ENCODE measurements at places on chromosomes 4 and X.

DNA sequence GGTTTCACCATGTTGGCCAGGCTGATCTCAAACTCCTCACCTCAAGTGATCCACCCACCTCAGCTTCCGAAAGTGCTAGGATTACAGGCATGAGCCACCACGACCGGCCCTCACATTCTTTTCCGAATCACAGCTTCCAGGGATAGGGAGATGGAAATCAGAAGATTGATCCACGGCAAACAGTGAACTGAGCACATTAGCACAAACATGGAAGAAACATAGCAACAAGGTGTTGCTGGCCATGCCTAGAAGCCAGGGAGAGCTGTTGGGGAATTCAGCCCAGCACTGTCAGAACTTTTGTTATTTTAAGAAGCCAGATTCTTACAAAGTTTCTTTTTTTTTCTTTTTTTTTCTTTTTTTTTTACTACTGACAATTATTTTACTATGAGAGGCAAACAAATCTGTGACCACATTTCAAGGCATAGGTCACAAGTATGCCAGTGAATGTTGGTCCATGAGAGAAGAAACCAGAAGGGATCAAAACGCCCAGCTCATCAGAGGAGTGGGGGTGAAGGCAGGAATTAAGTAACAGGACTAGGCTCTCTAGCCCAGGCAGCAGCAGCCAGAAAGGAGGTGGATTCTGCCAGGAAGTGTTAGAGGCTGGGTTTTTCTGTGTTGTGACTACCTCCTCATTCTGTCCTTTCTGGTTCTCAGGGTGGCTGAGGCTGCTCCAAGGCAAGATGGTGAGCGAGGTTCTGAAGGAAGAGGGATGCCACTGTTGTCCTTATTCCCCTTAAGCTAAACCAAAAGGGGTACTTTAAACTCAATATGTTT, 44.1 kb downstream of the TEC start:
- no peak for DNase-seq

DNA sequence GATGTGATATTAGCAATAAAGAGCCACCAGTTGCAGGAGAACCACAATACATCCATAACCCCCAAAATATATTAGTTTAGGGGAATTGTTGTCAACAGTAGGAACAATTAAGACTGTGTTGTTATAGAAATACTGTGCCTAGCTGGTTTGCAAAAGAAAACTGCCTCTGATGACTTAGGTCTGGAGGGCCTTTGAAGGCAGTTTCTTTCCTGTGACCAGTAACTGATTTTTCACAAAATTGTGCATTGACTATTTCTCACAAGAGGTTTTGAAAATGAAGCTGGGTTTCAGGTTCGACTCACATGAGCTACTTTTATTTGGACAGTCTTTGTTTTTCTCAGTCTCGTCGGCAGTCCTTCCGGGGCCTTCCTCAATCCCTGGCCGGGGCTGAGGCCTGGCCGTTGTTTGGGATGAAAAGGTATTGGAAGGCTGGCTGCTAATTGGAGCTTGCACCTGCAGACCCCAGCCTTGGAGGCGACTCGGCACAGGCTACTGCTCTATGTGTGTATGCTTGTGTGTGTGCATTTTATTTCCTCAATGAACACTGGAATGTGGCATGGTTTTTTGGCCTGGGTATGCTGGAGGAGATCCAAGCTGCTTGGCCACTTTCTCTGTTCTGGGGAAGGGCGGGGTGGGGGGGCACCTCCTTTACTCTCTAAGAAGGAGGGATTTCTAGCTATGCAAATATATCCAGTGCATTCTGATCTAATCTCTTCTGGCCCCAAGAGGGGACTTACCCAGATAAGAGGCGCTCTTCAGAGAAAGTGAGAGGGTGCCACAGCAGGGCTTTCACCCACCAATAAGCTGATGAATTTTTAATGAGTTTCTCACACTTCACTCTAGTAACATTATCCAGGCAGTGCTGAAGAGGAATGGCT, 49.5 kb upstream of the LNX1 start:
- no peak for DNase-seq

GRCh38 chr4:154119317-154119716, 330.4 kb upstream of the SFRP2 start:
- peak; percentile 4 for DNase-seq

- no peak for DNase-seq
These were observed 341.7 kb downstream of the PPP3CA start for GRCh38 chr4:101005659-101006058.

- DNase-seq: no peak
These were observed 228.5 kb downstream of the ANKRD50 start for GRCh38 chr4:124484008-124484407.

- no peak for DNase-seq
These were observed 77.1 kb downstream of the EVC start for GRCh38 chr4:5788144-5788543.

DNA sequence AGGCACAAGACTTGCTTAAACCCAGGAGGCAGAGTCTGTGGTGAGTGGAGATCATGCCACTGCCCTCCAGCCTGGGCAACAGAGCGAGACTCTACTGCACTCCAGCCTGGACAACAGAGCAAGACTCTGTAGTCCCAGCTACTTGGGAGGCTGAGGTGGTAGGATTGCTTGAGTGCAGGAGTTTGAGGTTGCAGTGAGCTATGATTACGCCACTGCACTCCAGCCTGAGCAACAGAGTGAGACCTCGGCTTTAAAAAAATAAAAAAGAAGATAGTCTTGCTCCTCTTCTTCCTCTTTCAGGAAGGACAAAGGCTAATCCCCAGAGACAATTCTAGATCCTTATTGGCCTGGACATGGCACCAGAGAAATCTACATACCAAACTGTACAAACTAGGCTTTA, 5.7 kb upstream of the PPEF2 start:
- no peak for DNase-seq

DNA sequence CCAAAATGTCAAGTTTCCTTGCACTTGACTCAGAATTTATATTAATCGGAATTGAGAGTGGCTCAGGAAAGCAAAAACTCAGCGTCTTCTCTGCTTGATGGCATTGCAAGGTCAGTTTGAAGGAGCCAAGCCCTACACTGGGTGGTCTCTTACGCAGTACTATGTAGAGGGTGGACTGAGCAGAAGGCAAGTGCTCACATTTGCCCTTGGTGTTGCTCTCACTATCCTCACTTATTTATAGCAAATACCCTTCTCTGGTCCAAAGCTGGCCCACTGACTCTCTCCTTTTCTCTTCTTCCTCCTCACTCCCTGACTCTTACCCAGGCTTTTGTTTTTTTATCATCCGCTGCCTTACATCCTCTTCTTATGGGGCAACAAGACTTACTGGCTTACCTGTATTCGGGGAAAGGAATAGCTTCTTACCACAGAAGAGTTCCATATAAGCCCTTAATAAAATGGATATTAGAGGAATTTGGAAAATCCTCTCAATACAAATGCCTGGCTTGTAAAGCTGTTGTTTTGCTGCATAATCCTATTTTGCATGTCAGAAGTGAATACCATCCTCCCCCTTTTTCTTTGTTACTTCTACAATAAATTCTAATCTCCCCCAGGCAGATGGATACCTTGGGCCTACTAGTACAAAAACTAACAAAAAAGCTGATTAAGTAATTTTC, 24.8 kb upstream of the GATB start:
- no peak for DNase-seq

Data from activated CD4-positive, alpha-beta T cell treated with anti-CD3 and anti-CD28 coated beads, Interleukin-2, amount 50 U/mL, for 24 hours (primary cell).